ENCODE measurements at places on chromosomes 6 and 20. TPM values are rescaled to one million over a fixed set of nuclear protein-coding genes. Genes with fewer than 3 reads are reported as not detected.
A peak's percentile ranks its signal among the peaks of the same experiment; 100 is the strongest.

DNA sequence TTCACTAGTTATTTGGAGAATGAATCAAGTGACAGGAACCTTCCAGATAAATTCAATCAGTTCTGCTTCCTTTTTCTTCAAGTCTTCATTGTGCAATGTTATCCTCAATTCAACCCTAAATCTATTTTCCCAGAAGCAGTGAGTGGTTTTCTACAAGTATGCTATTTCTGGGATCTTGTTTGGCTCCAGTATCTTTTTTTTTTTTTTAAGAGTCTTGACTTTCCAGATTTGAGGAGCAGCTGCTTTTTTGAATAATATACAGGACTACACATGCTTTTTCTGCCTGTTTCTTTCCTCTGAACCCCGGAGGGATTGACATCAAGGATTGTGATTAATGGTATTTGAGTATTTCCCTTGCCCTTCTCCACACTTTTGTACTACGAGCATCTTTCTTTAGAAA lies 339.2 kb upstream of the JAG1 start:
- no peak overlapping the region for H3K4me3 ChIP-seq
- H3K4me1 ChIP-seq, result no peaks in the 10 kb centered on the region
- peak overlapping the region; percentile 65 for H3K27ac ChIP-seq
- DNase-seq, result no peak
- no peaks in the 10 kb centered on the region for H3K36me3 ChIP-seq

The CRIP3 gene
- 2.7 TPM for total RNA-seq

The OR2B6 gene
- not detected for total RNA-seq

The MACROD2 gene
- total RNA-seq, result 28.1 TPM

The BFSP1 gene
- 5.1 TPM for total RNA-seq

The AVP gene
- not detected for total RNA-seq

The MYLK2 gene
- total RNA-seq, result 0.21 TPM

The GLP1R gene
- total RNA-seq, result not detected

DNA sequence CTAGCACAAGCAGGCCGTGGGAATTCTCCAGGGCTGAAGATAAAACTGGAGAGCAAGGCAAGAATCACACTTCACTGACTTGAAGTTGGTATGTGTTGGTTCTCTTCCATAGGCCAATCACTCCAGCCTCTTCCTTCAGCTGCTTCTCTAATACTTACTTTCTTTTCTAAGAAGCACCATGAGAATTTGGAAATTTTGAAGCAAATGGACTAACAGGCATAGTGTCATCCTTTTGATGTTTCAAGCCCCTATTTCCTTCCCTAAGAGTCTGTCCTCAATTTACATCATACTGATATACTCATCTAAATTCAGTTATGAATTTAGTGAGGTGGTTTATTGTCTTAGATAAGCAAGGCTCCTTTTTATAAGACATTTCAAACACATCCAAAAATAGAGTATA lies 24.0 kb downstream of the SLC26A8 start:
- H3K27ac ChIP-seq, result no peak overlapping the region
- H3K4me1 ChIP-seq, result no peaks in the 10 kb centered on the region
- no peaks in the 10 kb centered on the region for H3K27me3 ChIP-seq
- no peaks in the 10 kb centered on the region for H3K36me3 ChIP-seq

The CALHM4 gene
- not detected for total RNA-seq

GRCh38 chr6:108707328-108707976 lies 140.8 kb upstream of the ARMC2 start:
- H3K36me3 ChIP-seq, result no peaks in the 10 kb centered on the region
- no peak for DNase-seq
- H3K27me3 ChIP-seq, result no peaks in the 10 kb centered on the region

DNA sequence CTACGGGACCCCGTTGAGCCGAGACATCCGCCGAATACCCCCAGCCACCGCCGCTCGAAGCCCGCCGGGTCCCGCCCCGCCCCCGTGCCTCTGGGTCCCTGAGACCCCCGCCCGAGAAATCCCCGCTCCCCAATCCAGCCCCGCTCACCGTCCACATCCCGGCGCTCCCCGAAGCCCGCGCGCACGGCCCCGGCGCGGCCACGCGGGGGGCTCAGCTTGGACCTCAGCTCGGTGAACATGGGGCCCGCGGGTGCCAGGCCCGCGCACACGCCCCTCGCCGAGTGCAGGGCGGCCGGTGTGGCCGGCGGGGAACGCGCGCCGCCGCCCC lies 249 bp downstream of the SAMD10 start:
- H3K27ac ChIP-seq, result no peak overlapping the region
- H3K27me3 ChIP-seq, result no peaks in the 10 kb centered on the region
- no peak for DNase-seq
- no peaks in the 10 kb centered on the region for H3K36me3 ChIP-seq

- H3K27me3 ChIP-seq, result no peaks in the 10 kb centered on the region
- no peak overlapping the region for H3K4me3 ChIP-seq
- no peaks in the 10 kb centered on the region for H3K36me3 ChIP-seq
- DNase-seq, result no peak
- H3K27ac ChIP-seq, result no peak overlapping the region
- no peaks in the 10 kb centered on the region for H3K4me1 ChIP-seq
Measured at GRCh38 chr6:91941838-91942237, 1355.0 kb upstream of the MAP3K7 start.

- no peaks in the 10 kb centered on the region for H3K4me1 ChIP-seq
- DNase-seq, result no peak
- no peak overlapping the region for H3K27ac ChIP-seq
- no peaks in the 10 kb centered on the region for H3K36me3 ChIP-seq
Measured at GRCh38 chr20:1671891-1672669, 14.5 kb upstream of the SIRPG start.

- H3K36me3 ChIP-seq, result no peaks in the 10 kb centered on the region
- peaks cover 14% of the 10 kb centered on the region for H3K4me1 ChIP-seq
- no peak overlapping the region for H3K4me3 ChIP-seq
- H3K27ac ChIP-seq, result peak overlapping the region; percentile 85
- DNase-seq, result no peak
Measured at GRCh38 chr6:131825946-131826345, 18.1 kb downstream of the ENPP1 start.
